Occipital lobe (tissue), 3 donors: ENCODE measurements at places on chromosomes 3 and 15. TPM values are rescaled to one million over a fixed set of nuclear protein-coding genes. Genes with fewer than 3 reads are reported as not detected.

Gene IL17RD
- total RNA-seq, result 38.1 TPM

Gene TEX55
- not detected for total RNA-seq

Gene LRRK1
- 1.4 TPM for total RNA-seq

Gene HCN4
- 3.0 TPM for total RNA-seq

Gene PAK6
- 11.2 TPM for total RNA-seq

Gene TGM4
- total RNA-seq, result not detected

Gene HMCES
- 17.0 TPM for total RNA-seq

- no peak for DNase-seq
Measured at GRCh38 chr3:135451037-135451785, 514.3 kb upstream of the PPP2R3A start.

GRCh38 chr3:82891028-82891427 is 1129.6 kb upstream of the GBE1 start:
- DNase-seq, result no peak

- DNase-seq, result no peak
Measured at GRCh38 chr15:48858401-48858800, 19.5 kb upstream of the EID1 start.

- no peak for DNase-seq
Measured at GRCh38 chr15:67735896-67736295, 89.4 kb upstream of the SKOR1 start.

DNA sequence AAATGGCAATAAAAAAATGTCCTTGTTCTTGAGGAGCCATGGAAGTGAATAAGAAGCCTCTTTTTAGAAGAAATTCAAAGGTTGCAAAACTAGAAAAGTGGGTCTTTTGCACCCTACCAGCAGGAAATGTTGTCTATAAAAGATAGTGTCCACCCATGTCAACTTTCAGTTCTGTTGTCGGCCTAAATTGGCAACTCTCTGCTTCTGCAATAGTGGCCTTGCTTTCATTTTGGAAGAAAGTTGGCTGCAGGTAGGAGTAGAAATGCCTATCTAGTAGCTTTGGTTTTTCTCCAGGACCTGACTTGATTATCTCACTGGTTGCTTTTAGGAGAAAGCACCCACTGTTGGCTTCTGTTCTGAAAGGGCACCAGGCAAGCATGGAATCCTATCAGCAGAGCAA is 85.4 kb downstream of the TMEM108 start:
- DNase-seq, result no peak

GRCh38 chr3:89682556-89682955 is 575.1 kb downstream of the EPHA3 start:
- no peak for DNase-seq

DNA sequence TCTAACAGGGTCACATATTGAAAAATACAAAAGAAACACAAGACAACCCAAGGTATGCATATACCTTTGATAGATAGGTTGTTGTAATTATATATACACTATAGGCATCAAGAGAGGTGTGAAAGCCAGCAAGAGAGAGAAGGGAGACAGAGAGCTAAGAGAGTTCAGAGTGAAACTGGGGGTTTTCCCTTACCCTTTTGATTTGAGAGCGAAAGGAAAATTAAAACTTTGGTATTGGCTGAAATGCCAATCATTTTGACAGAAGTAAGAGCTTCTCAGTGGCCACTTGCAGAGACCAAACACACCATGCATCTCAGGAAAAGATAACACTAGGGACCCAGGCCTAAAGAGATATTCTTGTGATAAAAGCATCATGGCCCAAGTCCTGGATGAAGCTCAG is 183.6 kb downstream of the SHOX2 start:
- no peak for DNase-seq

GRCh38 chr3:177089110-177089509 is 108.2 kb downstream of the TBL1XR1 start:
- DNase-seq, result no peak
